ENCODE measurements at places on chromosomes 6 and 20.

- no peak for DNase-seq
These were observed 81.2 kb downstream of the PTPN1 start for GRCh38 chr20:50591233-50591852.

DNA sequence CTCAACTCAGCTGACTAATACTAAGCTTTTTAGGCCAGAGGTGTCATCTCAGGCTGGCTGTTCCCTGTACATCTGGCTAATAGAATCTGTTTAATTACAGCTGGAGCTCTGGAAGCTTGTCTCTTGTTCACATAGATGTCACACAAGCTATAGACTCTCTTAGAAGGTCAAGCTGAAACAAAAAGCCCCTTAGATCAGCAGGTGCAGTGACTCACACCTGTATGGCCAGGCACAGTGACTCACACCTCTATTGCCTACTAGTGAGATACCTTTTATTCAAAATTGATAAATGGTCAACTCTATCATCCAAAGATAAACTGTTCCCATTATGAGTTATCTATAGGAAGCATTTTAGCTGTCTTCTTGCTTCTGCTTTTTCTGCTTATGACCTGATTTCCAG lies 29.9 kb upstream of the MTHFD1L start:
- no peak for DNase-seq

- no peak for DNase-seq
These were observed 152.9 kb upstream of the RUNX2 start for GRCh38 chr6:45175272-45175671.

GRCh38 chr6:4615891-4616290 lies 160.3 kb upstream of the CDYL start:
- no peak for DNase-seq

DNA sequence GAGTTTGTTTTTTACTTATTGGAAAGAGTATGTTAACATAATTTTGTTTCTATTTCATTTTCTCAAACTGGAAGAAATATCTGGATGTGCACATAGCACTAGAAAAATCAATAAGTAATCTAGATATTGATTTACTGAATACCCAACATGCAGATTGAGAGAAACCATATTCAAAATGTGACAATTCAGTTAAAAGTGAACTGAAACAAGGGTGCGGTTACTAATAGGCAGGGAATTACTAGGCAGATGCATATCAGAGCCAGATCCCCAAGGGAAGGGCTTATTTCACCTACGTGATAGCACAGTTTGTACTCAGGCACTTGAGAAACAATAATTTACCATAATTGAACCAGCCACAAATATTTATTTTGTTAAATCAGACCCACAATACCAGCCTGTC lies 493.1 kb upstream of the FLRT3 start:
- DNase-seq: no peak

- no peak for DNase-seq
These were observed 59.3 kb downstream of the KIF6 start for GRCh38 chr6:39665861-39666260.

GRCh38 chr20:61260905-61261304 lies 8.8 kb downstream of the CDH4 start:
- DNase-seq: no peak

GRCh38 chr20:49631061-49631716 lies 63.3 kb upstream of the PTGIS start:
- DNase-seq: no peak

- DNase-seq: no peak
These were observed 156.1 kb downstream of the UBE3D start for GRCh38 chr6:82909551-82909950.

DNA sequence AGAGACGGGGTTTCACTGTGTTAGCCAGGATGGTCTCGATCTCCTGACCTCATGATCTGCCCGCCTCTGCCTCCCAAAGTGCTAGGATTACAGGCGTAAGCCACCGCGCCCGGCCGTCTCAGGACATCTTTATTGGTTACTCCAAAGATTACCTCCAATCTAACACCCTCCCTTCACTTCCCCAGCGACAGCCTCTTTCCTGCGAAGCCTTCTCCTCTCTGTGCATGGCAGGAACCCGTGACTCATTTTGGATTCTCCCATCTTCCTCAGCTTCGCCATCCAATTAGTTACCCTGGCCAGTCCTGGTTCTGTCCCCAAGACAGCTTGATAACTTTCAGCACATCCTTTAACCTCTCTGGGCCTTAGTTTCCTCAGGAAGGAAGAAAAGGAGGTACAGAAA lies 51.3 kb upstream of the TOX2 start:
- no peak for DNase-seq

DNA sequence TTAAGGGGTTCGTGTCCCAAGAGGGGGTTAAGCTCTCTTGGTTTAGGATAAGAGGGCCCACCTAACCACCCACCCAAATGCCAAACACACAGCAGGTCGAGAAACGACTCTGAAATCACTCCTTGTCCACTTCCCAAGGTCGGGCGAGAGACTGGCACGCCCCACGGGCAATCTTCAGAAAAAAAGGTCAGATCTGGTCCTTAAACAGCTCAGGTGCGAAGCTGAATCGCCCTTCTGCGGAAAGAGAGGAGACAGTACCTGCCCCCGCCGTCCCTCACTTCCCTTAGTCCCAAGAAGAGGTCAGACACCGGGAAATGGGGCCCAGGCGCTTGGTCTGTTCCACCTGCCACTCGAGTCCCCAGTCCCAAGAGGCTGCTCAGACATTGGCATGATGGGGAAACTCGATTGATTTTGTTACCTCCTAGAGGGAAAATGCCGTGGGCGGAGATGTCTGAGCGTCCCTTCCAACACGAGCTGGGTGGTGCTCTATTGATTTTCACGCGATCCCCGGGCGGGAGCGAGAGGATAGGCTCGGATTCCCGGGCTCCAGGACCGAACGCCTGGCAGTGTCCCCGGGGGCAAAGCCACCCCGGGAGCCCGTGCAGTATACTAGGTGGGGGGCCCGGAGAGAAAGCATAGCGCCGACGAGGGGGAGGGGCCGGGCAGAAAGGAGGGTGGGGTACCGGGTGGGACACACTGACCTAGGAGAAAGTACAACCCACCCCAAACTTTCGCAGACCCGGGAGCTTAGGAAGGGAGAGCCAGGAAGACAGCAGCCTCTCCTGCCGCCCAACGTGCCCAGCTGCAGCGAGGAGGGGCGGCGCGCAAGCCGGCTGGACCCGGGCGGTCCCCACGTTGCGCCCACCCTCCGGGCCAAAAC lies 1.1 kb upstream of the SAMD5 start:
- DNase-seq: no peak

DNA sequence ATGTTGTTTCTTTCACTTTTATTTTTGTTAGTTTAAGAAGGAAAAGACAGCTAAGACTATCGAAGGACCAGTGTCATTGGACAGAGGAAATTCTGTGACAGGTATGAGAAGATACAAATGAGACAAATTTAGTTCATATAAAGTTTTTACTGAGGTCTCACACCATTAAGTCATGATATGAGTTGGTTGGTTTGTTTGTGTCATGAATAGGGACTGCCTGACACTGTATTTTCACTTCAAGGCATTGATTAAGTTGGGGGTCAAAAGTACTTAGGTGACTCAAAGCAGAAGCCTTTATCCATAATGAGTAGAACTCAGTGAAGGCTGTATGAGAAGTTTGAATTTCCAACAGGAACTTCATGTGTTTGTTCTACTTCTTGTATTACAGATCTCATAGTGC lies 21.3 kb upstream of the HIVEP2 start:
- no peak for DNase-seq

- DNase-seq: no peak
These were observed 35.5 kb downstream of the ABHD12 start for GRCh38 chr20:25355011-25355595.

- DNase-seq: no peak
These were observed 338.3 kb upstream of the NT5E start for GRCh38 chr6:85111481-85112011.

- DNase-seq: no peak
These were observed 19.1 kb upstream of the FBXO9 start for GRCh38 chr6:53045891-53046673.

DNA sequence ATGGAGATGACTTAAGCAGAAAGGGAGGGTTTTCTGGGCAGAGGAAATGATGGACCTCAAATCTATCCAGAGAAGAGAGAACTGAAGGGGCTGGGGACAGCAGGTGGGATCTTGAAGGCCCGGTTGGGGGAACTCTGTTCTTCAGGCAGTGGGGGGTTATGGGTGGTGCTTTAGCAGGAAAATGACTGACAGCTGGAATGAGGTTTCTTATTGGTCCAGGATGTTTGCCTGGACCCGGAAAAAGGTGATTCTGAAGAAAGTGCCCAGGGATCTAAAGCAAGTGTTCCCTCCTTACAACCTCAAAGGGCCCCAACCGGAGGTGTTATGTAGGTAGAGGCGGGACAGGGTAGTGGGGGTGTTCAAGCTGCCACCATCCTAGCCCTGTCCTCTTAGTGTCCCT lies 11.3 kb upstream of the LKAAEAR1 start:
- no peak for DNase-seq

DNA sequence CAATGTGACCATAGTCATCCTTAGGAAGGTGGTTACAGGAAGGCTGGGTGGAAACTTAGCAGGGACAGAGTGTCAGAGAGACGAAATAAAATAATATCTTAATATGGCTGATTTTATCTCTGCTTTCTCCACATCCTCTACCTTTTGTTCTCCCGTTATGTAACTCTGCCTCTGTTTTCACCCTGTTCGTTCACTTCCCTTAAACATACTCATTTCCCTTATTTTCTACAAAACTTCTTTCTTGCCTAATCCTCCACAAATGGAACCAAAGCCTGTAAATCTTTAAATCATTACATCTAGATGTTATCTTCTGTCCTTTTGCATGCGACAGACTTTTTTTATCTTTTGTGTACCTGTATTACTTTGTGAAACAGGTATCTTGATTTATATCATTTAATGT lies 23.3 kb upstream of the CRIP3 start:
- no peak for DNase-seq

DNA sequence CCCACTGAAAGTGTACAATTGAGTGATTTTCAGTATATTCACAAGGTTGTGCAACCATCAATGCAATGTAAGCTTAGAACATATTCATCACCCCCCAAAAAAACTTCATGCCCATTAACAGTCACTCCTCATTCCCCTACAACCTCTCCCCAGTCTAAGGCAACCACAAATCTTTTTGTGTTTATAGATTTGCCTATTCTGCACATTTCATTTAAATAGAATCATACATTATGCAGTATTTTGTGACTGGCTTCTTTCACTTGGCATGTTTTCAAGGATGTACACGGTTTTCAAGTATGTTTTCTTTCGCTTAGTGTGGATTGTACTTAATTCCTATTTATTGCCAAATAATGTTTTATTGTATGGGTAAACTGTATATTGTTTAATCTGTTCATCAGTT lies 329.3 kb upstream of the RNF24 start:
- no peak for DNase-seq

Measured in activated naive CD4-positive, alpha-beta T cell (primary cell).